Pulmonary artery endothelial cell (primary cell): ENCODE measurements at places on chromosomes 12 and 14. TPM values are rescaled to one million over a fixed set of nuclear protein-coding genes. Genes with fewer than 3 reads are reported as not detected.
A peak's percentile ranks its signal among the peaks of the same experiment; 100 is the strongest.

Gene TGFB3
- 2.6 and 3.1 TPM in 2 replicates for total RNA-seq

Gene FOXN4
- total RNA-seq: not detected in 2 replicates

Gene DNM1L
- 77.6 and 99.1 TPM in 2 replicates for total RNA-seq

Gene SERPINA1
- total RNA-seq: not detected in 2 replicates

Gene PPP1R12A
- 78.7 and 94.0 TPM in 2 replicates for total RNA-seq

Gene FAM90A1
- total RNA-seq: 0.11 TPM in 1 of 2 replicates, not detected in the other

Gene KRT73
- not detected in 2 replicates for total RNA-seq

Gene CLEC4C
- total RNA-seq: not detected in 2 replicates

Gene IAPP
- total RNA-seq: not detected in 2 replicates

Gene ZDHHC22
- total RNA-seq: under 0.01 and 0.04 TPM in 2 replicates

DNA sequence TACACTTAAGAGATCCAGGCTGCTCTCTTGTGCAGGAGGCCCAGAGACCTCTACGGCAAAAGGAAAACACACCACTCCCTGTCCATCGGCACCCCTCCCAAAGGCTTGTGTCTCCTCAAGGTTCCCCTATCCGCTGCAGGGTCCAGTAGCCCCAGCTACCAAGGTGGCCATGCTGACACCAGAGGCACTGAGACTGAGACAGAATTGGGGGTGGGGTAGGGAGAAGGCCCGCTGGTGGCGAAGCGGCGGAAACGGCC is 590 bp downstream of the DDIT3 start:
- no peak for DNase-seq

GRCh38 chr12:13085968-13086686 is 17.3 kb downstream of the GSG1 start:
- DNase-seq: no peak

GRCh38 chr12:21599143-21599999 is 5.3 kb downstream of the GYS2 start:
- no peak for DNase-seq

GRCh38 chr14:89757313-89757939 is 197.1 kb downstream of the EFCAB11 start:
- DNase-seq: no peak

DNA sequence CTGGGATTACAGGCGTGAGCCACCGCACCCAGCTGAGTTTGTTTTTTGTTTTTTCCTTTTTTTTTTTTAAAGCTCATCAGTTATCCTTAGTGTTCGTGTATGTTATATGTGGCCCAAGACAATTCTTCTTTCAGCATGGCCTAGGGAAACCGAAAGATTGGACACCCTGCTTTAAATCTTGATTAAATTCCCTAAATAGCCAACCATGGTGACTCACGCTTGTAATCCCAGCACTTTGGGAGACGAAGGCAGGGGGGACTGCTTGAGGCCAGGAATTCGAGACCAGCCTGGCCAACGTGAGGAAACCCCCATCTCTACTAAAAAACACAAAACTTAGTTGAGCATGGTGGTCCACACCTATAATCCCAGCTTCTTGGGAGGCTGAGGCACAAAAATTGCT is 131.1 kb downstream of the MED13L start:
- no peak for DNase-seq

- no peak for DNase-seq
Observed at GRCh38 chr12:6047249-6048237, 76.9 kb downstream of the VWF start.

DNA sequence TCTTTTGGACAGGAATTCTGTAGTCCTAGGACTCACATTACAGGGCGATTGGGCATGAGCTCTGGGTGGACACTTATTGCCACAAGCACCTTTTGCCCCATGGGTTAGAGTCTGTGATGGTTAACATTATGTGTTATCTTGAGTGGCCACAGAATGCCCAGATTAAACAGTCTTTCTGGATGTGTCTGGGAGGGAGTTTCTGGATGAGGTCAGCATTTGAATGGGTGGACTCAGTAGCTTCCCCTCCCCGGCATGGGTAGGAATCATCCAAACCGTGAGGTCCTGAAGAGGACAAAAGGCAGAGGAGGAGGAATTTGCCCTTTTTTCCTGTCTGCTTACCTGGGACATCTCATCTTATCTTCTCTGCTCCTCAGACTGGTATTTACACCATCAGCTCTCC is 85.6 kb downstream of the BMP4 start:
- no peak for DNase-seq

DNA sequence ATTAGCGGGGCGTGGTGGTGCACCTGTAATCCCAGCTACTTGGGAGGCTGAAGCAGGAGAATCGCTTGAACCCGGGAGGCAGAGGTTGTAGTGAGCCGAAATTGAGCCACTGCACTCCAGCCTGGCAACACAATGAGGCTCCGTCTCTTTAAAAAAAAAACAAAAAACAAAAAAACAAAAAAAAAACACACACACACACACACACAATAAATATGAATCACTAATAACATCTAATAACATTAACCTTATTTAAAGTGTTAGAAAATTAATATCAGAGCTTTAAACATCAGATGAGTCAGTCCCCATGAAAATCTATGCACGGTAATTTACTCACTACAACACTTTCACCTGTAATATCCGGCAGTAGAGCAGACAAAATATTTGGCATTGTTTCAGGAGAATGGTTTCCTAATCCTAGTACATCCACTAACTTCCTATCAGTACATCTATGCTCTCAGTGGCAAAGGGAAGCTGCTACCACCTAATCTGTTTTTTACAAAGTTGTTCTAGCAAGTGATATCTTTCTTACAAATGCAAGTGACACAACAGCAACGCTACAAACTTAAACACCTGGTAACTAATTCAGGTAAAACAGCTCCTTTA is 36.2 kb downstream of the MED13L start:
- no peak for DNase-seq

GRCh38 chr14:104974146-104974541 is 4.0 kb downstream of the AHNAK2 start:
- DNase-seq: no peak

- DNase-seq: no peak
Observed at GRCh38 chr14:98140862-98141530, 1131.0 kb downstream of the BCL11B start.

DNA sequence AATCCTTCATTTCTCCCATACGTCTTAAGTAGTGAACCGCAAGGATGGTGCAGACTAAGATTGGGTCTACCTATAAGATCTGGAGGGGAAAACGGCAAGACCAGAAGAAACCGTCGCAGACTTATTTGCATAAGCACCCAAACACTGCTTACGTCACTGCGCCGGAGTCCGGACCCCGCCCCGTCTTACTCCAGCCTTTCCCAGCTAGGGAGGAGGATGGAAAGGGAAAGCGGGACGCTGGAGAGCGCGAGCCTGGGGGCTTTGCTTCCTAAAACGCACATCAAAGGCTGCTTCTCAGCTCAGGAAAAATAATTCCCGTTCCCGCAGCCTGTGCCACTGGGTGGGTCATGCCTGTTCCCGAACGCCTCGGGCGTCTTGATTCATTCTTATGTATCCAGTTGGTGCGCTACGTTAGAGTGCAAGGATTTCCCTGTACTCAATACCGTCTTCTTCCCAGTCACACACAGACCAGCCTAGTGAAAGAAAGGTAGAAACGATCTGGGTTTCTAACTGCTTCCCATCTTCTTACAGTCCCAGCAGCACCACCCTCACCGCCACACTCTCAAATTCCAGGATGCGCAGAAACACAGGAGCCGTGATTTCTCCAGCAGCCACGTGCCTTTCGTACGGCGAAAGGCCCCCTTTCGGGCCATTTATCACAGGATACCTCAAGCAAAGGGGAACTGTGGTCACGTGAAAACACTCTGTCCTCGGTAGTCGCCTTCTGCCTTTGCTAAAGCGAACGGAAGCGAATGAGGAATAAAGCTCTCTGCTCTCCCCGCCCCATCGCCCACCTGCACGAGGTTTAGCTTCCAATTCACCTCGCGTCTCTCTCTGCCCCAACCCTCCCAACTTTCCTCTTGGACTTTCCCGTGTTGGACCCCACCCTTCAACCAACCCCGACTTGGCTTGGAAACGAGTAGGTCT is 1.1 kb downstream of the SLC6A15 start:
- DNase-seq: no peak

DNA sequence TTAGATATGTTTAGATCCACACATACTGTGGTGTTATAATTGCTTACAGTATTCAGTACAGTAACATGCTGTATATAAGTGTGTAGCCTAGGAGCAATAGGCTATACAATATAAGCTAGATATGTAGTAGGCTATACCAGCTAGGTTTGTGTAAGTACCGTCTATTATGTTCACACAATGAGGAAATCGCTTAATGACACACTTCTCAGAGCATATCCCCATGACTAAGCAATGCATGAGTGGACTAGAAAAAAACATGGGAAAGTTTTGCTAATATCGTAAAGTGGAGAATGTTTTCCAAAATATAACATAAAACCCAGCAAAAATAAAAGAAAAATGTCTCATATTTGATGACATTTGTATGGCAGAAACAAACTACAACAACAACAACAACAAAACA is 27.3 kb downstream of the AKAP3 start:
- DNase-seq: no peak

DNA sequence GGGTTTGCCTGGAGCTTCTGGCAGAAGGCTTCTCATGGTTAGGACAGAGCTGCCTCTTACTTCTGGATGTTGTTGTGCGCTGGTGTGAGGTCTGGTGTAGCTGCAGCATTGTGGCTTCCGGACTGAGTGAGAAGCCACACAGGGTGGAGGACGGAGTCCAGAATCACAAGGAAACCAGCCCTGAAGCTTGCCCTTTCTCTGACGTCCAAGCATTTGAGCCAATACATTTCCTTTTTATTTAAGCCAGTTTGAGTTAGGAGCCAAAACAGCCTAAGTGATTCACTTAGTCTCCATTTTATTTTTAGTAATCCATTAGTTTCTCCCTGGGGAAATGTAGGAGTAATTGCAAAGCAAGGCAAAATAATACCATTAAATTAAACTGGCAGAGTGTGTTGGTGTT is 402.4 kb upstream of the RGS6 start:
- DNase-seq: no peak

- DNase-seq: no peak
Observed at GRCh38 chr12:25146686-25147085, 48.3 kb downstream of the DNAI7 start.

- DNase-seq: no peak
Observed at GRCh38 chr14:105005329-105005928, 15.5 kb downstream of the CDCA4 start.

DNA sequence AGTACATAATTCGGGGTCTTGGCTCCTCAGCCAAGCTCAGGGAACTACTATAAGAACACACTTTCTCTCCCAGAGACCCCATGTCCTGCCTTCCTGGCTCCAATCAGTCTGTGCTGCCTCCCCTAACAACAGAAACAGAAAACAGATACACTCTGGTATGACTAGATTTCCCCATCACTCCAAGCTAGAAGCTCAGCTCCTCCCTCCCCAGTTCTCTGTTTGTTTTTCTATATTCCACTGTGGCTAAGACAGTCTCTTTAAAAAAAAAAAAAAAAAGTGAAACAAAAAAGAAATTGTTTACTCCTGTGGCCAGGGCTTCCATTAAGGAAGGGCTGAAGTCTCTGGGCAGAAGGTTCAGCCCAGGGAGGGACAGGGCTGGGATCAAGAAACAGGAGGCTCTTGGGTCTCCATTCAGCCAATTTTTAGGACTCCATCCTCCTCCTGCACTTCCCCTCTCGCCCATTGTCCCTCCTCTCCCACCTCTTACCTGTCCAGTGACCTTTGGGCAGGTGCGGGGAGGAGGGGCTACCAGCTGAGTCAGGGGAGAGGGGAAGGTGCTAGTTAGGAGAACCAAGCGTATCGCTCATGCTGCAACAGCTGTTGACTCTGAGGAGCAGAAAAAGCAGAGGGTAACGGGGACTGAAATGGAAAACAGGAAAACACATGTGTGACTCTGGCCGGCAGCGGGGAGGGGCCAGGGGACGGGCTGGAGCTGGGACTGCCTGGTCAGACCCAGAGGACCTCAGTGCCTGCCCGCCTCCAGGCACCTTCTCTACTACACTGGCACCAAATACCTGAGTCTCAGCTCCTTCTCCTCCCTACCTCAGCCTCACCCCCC is 4.1 kb upstream of the SLC7A7 start:
- peak; percentile 68 for DNase-seq

DNA sequence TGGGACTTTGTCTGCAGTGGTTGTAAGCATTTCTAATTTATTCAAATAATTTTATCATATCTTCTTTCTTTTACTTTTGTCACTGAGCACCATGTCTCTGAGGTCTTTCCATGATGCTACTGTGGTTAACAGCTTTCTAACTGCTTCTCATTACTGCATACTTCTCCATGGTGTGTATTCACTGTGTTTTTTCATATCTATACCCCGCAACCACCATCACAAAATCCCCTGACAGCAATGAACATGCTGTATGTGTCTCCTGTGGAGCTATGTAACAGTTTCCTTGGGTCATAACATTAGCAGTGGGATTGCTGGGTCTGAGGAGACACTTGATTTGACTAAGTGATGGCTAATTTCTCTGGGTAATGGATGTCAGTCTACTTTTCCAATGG is 29.2 kb upstream of the CHST11 start:
- DNase-seq: no peak

DNA sequence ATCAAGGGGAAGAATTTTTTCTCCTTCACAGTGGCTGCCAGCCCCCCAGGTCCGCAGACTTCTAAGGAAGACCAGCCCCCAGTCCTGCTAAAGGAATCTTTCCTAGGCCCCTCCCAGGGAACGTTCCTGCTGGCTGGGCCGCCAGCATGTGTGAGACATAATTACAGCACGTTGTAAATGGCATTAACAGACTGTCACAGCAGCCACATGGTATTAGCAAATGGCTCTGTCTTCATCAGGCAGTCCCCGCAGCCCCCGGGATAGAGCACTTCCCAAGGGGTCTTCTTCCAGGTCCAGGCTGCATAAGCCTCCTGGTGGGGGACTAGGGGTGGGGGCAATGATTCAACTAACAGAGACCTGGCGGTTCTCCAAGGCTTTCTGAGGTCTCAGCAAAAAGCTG is 34.9 kb upstream of the FAM222A start:
- no peak for DNase-seq

- no peak for DNase-seq
Observed at GRCh38 chr14:103627073-103628025, 1.7 kb upstream of the KLC1 start.

GRCh38 chr12:93879476-93880421 is 202.6 kb downstream of the CRADD start:
- no peak for DNase-seq

DNA sequence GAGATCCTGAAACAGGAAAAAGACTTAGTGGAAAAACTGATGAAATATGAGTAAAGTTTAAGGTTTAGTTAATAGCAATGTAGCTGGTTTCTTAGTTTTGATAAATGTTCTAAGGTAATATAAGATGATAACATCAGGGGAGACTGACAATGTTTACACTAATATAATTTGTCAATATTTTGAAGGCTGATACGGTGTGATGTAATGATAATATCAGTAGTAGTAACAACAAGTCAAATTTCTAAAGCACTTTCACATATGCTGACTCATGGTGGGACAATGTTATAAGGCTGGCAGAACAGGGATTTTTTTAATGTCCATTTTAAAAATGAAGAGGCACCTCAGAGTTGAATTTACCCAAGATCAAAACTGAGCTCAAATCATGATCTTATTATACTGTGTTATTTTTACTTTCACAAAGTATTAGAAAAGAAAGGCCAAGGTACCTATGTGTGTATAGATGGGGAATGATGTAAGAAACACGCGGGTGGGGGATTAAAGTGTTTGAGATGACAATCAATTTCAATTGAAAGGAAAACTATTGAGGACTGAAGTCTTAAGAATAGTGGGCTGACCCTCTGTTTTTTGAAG is 2.4 kb upstream of the FLRT2 start:
- DNase-seq: no peak
